Cortex of kidney (tissue), 1 donor: ENCODE measurements at places on chromosomes 11 and 22.

DNA sequence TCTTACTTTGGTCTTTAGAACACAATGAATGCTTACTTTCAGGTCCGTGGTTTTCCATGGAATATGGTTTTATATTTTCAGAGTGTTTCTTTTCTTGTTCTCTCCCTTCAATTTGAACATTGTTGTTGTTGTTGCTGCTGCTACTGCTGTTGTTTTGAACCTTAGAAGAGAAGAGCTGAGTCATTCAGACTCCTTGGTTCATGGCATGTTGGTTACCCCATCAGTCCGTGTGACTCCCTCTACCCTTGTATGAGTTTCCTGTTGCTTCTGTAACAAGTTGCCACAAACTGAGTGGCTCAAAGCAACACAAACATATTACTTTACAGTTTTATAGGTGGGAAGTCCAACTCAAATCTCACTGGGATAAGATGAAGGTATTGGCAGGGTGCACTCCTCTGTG lies 511.0 kb downstream of the INSC start:
- no peak for DNase-seq

GRCh38 chr11:117117681-117118080 lies 19.5 kb upstream of the SIK3 start:
- DNase-seq: no peak

- DNase-seq: peak; percentile 60
These were observed at the start of gene EIF3M for GRCh38 chr11:32583459-32584271. EIF3M (plus strand) TSS chr11:32583831; CDS start chr11:32583888, 57 bp downstream.

DNA sequence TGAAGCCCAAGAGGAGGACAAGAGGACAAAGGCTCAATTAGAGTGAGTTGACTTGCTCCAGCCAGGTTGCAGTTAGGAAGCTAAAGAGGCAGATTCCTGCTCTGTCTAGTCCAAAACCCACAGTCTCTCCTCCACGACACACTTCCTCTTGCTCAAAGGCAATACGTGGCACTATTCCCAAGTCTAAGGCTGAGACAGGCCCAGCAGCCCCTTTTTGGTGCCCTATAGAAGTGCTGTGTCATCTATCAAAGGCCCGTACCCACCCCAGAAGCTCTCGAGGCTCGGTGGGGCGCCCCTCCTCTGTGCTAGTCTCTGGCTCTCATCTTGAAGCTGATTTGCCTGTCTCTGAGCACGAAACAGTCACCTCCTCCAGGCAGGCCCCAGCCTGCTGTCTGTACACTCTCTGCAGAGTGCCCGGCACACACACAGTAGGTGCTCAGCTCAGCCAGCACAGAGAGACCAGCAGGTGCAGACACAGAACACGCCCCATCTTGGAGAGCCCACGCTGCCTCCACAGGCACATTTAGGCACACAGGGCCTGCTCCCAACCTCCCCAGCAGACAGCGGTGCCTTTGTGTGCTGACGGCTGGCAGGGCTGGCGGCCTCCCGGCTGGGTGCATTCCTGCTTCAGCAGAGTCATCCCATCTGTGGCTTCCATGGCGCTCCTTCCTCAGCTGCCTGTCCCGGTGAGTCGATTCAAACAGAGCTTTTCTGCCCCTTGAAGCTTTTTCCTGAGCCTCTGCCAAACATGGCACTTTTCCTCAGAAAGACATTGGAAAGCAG lies 52.8 kb downstream of the MYH9 start:
- no peak for DNase-seq

GRCh38 chr11:126383339-126384335 lies 28.2 kb downstream of the ST3GAL4 start:
- DNase-seq: no peak

GRCh38 chr11:82864268-82864667 lies 36.0 kb downstream of the PRCP start:
- DNase-seq: no peak

- DNase-seq: no peak
These were observed 8.8 kb downstream of the BCL9L start for GRCh38 chr11:118916842-118917388.

DNA sequence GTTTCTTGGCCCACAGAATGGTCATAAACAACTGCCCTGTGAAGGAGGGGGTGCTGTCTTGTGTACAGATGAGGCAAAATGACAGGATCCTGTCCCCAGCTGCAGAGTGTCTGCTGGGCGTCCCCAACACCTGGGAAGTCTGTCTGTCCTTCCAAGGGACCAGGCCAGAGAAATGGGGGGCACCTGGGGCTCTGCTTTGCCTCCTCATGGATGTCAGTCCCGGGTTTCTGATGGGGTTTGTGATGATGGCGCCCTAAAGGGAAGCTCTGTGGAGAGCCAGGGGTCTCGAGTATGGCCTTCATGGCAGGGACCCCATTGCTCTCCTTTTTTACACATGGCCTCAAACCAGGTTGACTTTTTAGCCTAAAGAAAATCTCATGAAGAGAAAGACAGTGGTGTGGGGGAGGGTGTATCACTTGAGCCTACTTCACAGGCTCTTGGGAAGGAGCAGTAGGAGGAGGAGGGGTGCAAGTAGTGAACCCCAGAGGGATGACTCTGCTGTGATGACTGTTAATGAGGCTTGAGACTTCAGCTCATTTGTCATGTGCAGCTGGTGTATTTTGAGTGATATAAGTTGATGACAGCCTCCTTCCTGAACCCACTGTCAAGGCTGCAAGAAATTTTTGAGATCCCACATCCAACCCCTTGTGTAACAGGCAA lies 40.6 kb upstream of the TUB start:
- no peak for DNase-seq

DNA sequence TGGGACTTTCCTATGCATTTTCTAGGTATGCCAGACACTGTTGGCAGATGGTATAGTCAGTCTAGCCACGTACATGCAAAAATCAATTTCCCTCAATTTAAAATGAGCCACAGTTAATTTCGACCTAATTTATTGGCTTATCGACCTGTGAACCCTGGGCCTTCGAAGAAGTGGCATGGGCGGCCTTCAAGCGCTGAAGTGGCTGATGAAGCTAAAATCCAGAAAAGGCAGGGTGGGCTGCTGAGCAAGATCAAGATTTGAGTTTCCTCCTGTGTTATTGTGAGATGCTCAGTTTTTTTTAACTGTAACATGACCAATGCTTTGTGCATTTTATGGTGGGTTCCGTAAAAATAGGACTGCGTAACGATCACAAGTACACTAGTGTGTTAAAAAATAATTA lies 5.8 kb upstream of the SORL1-AS1 start:
- no peak for DNase-seq

- no peak for DNase-seq
These were observed 354.8 kb upstream of the LUZP2 start for GRCh38 chr11:24142062-24142461.

DNA sequence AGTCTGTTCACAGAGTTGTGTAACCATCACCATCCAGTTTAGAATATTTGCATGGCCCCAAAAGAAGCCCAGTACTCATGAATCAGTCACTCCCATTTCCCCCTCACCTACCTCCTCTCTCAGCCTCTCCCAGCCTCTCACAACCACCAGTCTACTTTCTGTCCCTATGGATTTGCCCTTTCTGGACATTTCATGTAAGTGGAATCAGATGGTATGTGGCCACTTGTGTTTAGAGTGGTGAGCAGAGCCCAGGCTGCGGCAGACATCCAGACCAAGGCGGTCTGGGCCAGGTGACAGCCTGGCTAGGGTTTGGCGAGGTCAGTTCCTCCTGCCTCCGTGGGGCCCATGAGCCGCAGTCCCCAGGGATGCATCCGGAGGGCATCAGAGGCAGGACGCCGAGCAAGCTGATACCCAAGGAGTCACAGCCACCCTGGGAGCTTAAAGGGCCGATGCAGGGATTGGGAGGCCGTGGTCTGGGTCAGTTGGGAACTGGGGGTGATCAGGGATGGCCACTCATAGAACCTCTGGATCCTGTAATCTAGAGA lies 53.3 kb upstream of the CLDN5 start:
- no peak for DNase-seq

DNA sequence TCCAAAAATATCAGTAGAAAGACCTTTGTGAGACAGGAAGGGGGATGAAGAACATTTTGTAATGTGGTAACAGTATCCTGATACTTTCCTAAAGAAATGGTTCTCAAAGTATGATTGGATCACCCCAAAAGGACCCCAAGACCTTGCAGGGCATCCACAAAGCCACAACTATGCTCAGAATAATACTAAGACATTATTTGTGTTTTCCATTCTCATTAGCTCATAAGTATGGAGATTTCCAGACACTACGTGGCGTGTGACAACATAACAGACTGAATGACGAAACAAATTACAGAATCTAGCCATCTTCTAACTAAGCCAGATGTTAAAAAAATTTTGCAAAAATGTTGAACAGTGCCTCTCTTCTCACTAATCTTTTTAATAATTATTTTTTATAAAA lies 24.9 kb downstream of the CHEK2 start:
- no peak for DNase-seq

DNA sequence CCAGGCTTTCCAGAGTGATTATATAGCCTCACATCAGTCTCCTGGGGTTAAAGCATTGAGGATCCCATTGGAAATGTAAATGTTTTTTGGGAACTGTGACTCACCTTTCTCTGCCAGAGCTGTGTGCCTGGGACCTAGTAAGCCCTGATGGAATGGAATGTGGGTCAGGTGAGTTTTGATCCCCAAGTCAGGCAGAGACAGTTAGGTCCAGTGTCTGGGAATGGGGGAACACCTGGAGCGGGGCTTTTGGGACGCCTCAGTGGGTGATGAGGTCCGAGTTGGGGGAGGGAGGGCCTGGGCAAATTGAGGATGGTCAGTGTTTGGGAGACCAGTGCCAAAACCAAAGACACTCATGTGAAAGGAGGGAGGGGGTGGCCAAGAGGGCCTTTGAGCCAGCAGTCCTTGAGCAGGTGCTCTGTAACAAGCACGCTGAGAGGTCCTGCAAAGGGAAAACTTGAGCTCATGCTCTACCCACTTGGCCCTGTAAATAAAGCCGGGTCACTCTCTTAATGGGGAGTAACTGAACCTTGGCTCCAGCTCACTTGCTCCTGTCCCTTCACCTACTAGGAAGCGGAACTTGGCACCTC lies 104.7 kb downstream of the NAV2 start:
- DNase-seq: no peak

DNA sequence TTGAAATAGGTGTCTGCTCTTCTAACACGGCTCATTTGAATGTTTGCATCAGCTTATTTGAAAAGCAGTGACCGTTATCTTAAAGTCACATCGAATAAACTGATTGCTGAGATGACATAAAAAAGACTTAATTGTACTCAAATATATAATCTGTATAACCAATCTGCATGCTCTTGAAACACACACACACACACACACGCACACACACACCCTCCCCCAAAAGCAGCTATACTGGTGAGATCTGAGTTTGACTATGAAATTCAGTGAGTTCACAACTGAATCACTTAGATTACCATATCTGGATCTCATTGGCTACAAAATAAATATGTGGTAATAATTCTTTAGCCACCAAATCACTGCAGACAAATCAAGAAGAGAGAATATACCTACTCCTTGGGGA lies 3.8 kb upstream of the IFTAP start:
- no peak for DNase-seq

- DNase-seq: no peak
These were observed 15.5 kb upstream of the SHANK2 start for GRCh38 chr11:71267807-71268421.

GRCh38 chr11:110425751-110426545 lies 3.8 kb upstream of the FDX1 start:
- no peak for DNase-seq

- no peak for DNase-seq
These were observed 25.0 kb upstream of the ACR start for GRCh38 chr22:50713008-50713385.

DNA sequence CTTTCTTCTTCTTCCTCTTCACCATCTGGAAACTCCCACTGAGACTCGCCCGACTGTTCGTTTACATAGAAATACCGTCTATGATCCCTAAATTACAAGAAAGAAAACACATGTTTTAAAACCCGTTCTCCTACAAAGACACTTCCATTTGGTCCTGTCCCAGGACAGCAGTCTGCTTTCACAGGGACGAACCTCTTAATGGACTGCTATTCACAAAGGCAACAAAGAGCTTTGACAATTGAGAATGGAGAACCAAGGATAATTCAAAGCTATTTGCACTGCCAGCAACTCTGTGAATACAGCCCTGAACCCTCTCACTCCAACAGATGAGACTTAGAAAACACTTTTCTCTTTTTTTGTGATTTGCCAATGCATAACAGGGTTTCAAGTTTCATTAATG lies 16.3 kb upstream of the AGBL2 start:
- no peak for DNase-seq

- no peak for DNase-seq
These were observed 33.5 kb downstream of the MYO18B start for GRCh38 chr22:25775531-25775930.

GRCh38 chr22:37631448-37632173 lies 7.9 kb upstream of the SH3BP1 start:
- DNase-seq: no peak

- DNase-seq: no peak
These were observed 68.1 kb downstream of the CSTPP1 start for GRCh38 chr11:47004595-47005033.

GRCh38 chr22:48485149-48486133 lies 1342.2 kb downstream of the BRD1 start:
- no peak for DNase-seq

GRCh38 chr11:119885067-119885466 lies 156.1 kb upstream of the NECTIN1 start:
- no peak for DNase-seq

DNA sequence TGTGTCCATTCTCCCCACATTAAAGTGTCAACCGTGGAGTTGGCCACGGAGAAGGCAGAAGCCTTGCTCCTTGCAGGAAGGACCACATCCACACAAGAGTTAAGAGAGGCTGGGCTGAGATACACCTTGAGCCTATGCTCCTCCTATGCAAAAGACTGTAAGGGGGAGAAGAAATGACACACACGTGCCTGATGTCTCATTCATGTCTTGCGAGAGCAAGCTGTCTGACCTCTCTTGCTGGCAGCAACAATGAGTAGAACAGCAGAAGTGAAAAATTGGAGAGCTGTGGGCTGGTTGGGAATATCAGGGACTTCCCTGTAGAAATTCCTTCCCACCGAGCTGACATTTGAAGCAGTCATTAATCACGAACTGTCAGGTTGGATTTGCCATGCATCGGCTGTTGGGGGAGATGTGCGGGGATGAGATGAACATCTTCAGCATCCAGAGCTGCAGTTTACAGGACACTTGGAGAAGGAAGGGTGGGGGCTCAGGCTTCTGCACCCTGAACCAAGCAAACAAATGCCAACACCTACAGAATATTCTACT lies 139.3 kb downstream of the MYO18B start:
- no peak for DNase-seq

GRCh38 chr11:97259434-97259833 lies 869.6 kb downstream of the JRKL start:
- DNase-seq: no peak
